NCI-H1694 (cell line): ENCODE measurements at places on chromosomes 12 and 14.

- no peak for DNase-seq
These were observed 16.5 kb upstream of the RIMKLB start for GRCh38 chr12:8681129-8681884.

DNA sequence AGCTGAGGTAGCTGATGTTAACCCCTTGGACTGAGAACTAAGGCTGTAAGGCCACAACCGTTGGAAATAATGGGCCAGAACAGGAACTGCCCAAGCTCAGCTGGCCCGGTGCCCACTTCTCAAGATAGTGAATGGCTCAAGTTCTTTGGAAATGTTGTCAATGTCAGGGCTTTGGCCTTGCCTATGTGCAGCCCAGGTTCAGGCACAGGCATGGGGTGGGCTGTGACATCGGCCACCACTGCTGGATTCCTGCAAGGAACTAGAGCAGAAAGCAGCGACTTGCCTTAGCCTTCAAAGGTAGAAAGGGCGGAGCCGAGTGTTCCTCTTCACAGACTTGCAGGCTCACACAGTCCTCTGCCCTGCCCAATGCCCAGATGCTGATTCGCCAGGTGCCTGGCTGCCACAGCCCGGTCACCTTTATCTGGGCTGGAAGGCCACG is 291.2 kb downstream of the ZFP36L1 start:
- DNase-seq = no peak

- no peak for DNase-seq
These were observed 144.8 kb downstream of the KCNA5 start for GRCh38 chr12:5188472-5188871.

- peak; percentile 84 for DNase-seq
These were observed 169.5 kb upstream of the RTL1 start for GRCh38 chr14:101072945-101073597.

- DNase-seq = no peak
These were observed 53.0 kb downstream of the PKP2 start for GRCh38 chr12:32843528-32844095.

GRCh38 chr12:42728770-42729534 is 139.4 kb upstream of the PRICKLE1 start:
- no peak for DNase-seq

- DNase-seq = peak; percentile 65
These were observed 18.3 kb downstream of the MLH3 start for GRCh38 chr14:75032939-75033338.

GRCh38 chr14:69572030-69572840 is 2.4 kb downstream of the CCDC177 start:
- DNase-seq = no peak

- DNase-seq = peak; percentile 57
These were observed 47.8 kb upstream of the RERG start for GRCh38 chr12:15268927-15269552.

DNA sequence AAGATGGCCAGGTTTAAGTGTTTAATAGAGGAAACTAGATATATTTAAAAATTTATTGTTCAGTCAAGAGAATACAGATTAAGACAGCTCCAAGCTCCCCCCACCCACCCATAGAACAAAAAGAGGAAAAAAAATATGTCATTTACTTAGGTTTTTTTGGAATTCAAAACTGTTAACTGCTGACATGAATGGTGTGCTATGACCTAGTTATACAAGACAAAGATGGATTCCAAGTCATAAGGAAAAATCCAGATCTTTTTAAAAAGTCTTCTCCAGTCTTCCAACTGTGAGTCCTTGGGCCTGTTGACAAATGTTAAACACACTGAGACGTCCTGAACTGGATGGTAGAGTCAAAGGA is 1.3 kb upstream of the SETD1B start:
- no peak for DNase-seq

- DNase-seq = no peak
These were observed 46.5 kb upstream of the PRIMA1 start for GRCh38 chr14:93834699-93835371.

DNA sequence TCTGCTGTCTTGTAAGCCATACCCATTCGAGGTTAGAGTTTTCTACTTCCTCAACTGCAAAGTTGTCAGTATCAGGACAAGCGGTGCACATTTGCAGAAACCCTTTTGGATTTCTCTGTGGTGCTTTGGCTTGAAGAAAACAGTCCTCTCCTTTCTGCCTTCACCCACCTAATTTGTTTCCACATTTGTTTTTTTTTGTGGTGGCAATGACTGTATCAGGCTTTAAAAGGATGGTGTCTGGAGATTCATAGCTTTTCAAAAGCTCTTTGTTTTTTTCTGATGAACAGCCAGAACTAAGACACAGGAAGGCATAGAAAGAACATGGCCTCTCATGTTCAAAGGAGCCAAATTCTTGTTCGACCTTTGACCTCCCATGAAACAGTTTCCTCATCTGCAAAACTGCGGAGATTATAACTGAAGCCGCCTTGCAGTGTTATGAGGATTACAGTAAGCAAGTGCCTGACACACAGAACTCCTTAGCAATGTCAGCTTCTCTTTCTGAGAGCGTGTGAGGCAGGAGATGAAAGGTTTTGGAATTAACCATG is 270.6 kb upstream of the TBX3 start:
- no peak for DNase-seq
